ENCODE measurements at places on chromosomes 5 and 9. TPM values are rescaled to one million over a fixed set of nuclear protein-coding genes. Genes with fewer than 3 reads are reported as not detected.

SEMA5A gene
- polyA plus RNA-seq = not detected

- H3K27me3 ChIP-seq = peaks cover 33% of the 10 kb centered on the region
- no peaks in the 10 kb centered on the region for H3K4me1 ChIP-seq
- no peak overlapping the region for H3K27ac ChIP-seq
- H3K36me3 ChIP-seq = no peaks in the 10 kb centered on the region
- no peak for DNase-seq
- no peak overlapping the region for H3K4me3 ChIP-seq
Measured at GRCh38 chr9:136051453-136051836, 43.6 kb downstream of the NACC2 start.

- peaks cover 3% of the 10 kb centered on the region for H3K4me1 ChIP-seq
- H3K27me3 ChIP-seq = peaks cover 30% of the 10 kb centered on the region
Measured at GRCh38 chr5:66602621-66603020, 6.4 kb downstream of the MAST4 start.

DNA sequence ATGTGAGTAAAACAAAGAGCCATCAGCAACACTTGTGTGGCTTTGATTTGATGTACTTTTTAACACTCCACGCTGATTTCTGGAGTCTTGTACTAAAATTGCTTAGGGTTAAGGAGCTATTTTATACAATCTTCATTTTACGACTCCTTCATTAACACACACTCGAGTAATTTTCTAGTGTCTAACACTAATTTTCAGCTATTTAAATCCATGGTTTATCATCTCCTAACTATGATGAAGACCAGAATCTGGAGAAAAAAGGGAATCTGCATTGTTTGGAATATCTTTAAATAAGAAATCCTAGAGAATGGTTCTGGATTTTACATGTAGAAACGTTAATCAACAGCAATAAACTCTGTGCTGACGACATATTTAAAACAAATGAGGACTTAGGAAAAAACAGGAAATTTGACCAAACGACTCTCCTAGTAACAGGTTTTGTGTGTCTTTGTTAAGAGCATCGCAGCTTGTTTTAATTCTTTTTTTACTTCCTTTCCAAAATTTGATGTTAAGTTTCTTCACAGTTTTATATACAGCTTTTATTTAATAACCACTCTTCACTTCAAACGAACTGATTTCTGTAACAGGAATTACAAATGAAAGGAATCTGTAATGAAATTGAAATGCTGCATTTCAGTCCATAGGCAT is 138.5 kb downstream of the AOPEP start:
- H3K27me3 ChIP-seq = no peaks in the 10 kb centered on the region
- H3K27ac ChIP-seq = no peak overlapping the region
- no peak for DNase-seq
- no peak overlapping the region for H3K4me3 ChIP-seq
- H3K4me1 ChIP-seq = peaks cover 26% of the 10 kb centered on the region
- no peaks in the 10 kb centered on the region for H3K36me3 ChIP-seq

DNA sequence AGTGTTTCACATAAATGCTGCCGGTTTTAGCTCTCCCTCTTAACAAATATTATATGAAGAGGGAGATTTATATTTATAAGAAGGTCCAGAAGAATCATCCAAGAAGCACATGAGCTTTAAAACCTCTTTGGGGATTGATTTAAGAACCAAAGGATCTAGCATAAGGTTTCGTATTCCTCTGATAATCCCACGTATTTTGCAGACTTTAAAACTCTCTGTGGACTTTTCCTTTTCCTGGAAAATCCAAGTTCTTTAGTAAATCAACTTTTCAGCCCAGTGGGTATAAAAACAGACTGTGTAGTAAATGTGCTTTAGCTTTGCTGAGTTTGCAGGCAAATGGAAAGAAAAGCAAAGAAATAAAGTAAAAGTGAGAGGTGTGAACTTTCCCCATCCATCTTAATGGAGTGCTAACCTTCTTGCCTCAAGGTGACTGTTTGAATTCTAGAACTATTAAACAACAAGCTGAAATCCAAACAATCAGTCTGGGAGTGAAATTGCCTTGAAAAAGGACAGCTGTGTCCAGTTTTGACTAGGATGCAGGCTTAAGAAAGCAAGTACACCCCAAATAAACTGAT is 363.4 kb upstream of the SLC24A2 start:
- H3K36me3 ChIP-seq = no peaks in the 10 kb centered on the region
- no peak for DNase-seq
- peaks cover 4% of the 10 kb centered on the region for H3K27me3 ChIP-seq
- H3K27ac ChIP-seq = no peak overlapping the region
- no peak overlapping the region for H3K4me3 ChIP-seq

GRCh38 chr5:159242656-159243055 is 20.4 kb upstream of the UBLCP1 start:
- peaks cover 13% of the 10 kb centered on the region for H3K4me1 ChIP-seq

- H3K4me3 ChIP-seq = no peak overlapping the region
- no peak for DNase-seq
- no peaks in the 10 kb centered on the region for H3K27me3 ChIP-seq
- H3K36me3 ChIP-seq = no peaks in the 10 kb centered on the region
- peaks cover 9% of the 10 kb centered on the region for H3K4me1 ChIP-seq
- no peak overlapping the region for H3K27ac ChIP-seq
Measured at GRCh38 chr9:37998881-37999587, 70.0 kb downstream of the SHB start.

FOXI1 gene
- polyA plus RNA-seq = not detected

DMRT3 gene
- polyA plus RNA-seq = not detected

DNA sequence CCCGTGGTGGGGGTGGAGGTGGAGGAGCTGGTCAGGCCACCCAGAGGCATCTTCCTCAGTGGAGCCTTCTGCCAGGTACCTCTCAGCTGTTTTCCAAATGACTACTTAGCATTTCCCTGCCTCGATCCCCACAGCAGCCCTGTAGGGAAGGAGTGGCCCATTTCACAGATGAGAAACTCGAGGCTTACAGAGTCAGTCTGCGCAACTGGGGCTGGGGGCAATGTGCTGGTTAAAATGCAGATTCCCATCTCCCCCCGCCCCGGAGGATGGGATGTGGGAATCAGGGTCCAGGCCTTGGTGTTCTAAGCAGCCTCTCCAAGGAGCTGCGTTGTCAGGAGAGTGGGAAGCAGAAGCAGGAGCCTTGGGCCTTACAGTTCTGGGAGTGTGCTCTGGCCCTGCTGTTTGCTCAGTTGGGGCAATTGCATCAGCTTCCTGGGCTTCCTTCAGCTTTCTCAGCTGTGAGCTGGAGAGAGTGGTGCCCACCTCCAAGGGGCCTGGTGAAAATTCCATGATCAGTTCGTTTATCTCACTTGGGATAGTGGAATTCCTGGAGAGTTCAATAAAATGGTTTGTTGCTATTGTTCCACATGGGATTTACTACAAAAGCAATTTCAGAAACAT is 19.4 kb downstream of the ERGIC1 start:
- H3K27me3 ChIP-seq = no peaks in the 10 kb centered on the region
- H3K27ac ChIP-seq = peak overlapping the region; percentile 98

DNA sequence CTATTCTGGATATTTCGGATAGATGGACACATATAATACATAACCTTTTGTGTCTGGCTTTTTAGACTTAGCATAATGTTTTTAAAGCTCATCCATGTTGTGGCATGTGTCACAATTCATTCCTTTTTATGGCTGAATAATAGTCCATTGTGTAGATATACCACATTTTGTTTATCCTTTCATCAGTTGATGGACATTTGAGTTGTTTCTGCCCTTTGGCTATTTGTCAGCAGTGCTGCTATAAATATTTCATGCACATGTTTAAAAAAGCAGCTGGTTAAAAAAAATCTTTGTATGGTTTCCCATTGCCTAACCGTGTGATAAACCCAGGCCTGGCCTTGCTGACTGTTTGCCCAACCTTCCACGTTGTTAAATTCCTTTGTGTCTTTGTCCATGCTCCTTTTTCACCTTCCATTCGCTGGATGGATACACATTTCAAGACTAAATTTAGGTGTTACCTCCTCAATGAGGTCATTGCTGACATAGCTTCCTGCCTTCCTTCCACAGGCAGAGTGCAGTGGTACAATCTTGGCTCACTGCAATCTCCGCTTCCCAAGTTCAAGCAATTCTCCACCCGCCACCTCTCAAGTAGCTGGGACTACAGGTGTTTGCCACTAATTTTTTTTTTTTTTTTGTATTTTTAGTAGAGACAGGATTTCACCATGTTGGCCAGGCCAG is 11.3 kb downstream of the GDA start:
- H3K4me3 ChIP-seq = no peak overlapping the region
- DNase-seq = no peak
- H3K27me3 ChIP-seq = peaks cover 18% of the 10 kb centered on the region
- H3K27ac ChIP-seq = no peak overlapping the region

SOHLH1 gene
- not detected for polyA plus RNA-seq

DNA sequence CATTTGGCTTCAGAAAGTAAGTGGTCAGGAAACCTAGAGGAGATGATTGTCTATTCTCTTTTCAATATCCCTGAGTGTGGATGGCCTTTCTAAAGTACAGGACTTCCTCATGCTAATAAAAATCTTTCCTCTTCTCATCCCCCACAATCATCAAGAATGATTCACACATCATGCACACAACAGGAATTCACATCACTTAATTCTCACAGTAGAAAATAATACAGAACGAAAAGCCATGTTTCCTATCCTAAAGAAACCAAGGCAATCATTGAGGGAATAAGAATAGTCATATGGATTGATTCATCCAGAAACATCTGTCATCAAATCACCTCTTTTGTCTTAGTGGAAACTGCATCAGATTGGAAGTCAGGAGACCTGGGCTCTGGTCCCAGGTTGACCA is 203.1 kb upstream of the PIK3R1 start:
- no peak overlapping the region for H3K4me3 ChIP-seq
- peaks cover 10% of the 10 kb centered on the region for H3K27me3 ChIP-seq
- no peak for DNase-seq
- no peak overlapping the region for H3K27ac ChIP-seq
- no peaks in the 10 kb centered on the region for H3K36me3 ChIP-seq
